Kidney (tissue), 22 donors: ENCODE measurements at places on chromosomes 12 and 14. TPM values are rescaled to one million over a fixed set of nuclear protein-coding genes. Genes with fewer than 3 reads are reported as not detected.

TAS2R19 gene
- 4.6 TPM for total RNA-seq

ETFBKMT gene
- total RNA-seq, result 8.2 TPM

TTC9 gene
- 5.2 TPM for total RNA-seq

PSEN1 gene
- total RNA-seq, result 68.6 TPM

HELB gene
- 7.3 TPM for total RNA-seq

DNA sequence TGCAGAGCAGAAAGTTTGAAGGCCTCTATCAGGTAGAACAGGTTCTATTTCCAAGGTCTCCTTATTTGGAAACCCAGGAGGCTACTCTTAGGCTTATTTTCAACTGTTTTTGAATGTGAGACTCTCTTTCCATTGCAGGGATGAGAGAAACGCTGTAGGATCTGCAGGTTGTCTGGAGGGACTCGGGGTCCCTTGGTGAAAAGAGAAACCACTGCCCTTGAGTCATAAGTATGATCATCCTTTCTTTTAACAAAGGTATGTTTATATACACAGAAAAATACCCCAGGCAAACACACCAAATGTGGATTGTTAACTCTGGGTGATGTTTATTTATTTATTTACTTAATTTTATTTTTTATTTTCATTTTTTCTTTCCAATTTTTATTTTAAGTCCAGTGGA, 57.8 kb upstream of the MAX start:
- H3K4me3 ChIP-seq, result no peak overlapping the region
- DNase-seq, result no peak
- no peaks in the 10 kb centered on the region for H3K27me3 ChIP-seq
- no peaks in the 10 kb centered on the region for H3K36me3 ChIP-seq

DNA sequence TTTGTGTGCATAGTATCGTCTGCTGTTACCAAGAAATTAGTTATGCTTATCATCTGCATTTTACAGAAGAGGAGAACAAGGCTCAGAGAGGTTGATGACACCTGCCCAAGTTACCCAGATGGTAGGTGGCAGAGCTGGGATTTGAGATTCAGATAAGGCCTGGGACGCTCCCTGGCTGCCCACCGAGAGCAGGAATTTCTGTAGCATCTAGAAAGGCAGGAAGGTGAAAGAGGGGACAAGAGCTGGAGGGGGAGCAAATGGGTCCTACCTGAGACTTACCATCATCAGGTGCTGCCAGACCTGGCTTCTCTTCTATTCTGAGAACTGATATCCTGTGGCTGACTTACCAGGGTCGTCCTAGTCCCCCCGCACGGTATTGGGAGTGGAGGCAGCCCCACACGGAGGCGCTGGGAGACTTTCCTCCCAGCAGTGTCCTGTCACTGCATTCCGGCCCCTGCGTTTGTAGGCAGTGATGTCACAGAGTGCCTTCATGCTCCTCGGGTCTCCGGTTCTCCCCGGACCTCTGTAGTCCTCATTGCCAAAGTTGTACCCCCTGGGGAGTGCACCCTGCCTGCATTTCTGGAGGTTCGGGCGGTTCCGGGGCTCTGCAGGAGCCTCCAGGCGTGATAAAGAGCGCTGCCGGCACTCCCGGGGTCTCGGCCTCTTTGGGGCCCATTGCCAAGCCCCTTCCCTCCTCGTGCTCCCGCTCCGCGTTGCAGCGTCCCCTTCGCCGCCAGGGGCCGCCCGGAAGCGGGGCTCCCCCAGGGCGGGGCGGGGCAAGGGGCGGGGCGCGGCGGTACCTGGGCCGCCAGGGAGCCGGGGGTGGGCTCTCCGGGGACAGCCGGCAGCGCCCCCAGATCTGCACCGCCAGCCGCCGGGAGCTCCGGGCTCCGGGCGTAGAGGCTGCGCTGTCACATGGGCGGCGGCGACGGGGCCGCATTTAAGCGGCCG, at the start of gene CABP1:
Gene CABP1 (plus strand): TSS at position 856 of the 951 bp plus-strand sequence. CDS start 60 bp downstream, at position 916.
- peak; percentile 57 for DNase-seq
- peaks cover 23% of the 10 kb centered on the region for H3K27me3 ChIP-seq
- peaks cover 4% of the 10 kb centered on the region for H3K4me1 ChIP-seq
- no peaks in the 10 kb centered on the region for H3K36me3 ChIP-seq
- H3K4me3 ChIP-seq, result peak within 1 kb of the TSS; percentile 39
- no peak within 1 kb of the TSS for H3K27ac ChIP-seq

DNA sequence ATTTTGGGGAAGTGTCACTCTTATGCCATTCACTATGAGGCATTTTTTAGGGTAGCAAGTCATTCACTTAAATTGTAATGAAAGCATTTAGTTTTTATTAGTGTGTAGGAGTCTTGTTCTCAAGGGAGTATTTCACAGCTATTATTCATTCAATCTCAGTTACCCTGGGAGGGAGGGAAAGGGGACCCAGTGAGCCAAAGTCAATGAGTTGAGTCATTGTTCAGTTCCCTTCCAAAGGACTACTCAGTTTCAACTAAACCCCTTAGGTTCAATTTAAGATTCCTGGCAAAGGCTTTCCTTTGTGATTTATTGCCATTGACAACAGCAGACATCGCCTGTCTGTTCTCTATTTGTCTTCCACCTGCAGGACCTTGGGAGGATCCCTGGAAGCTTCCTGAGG, 29.3 kb upstream of the RASSF8 start:
- H3K4me1 ChIP-seq, result no peaks in the 10 kb centered on the region
- no peak overlapping the region for H3K27ac ChIP-seq
- DNase-seq, result peak; percentile 53
- H3K36me3 ChIP-seq, result no peaks in the 10 kb centered on the region
- H3K27me3 ChIP-seq, result no peaks in the 10 kb centered on the region

- no peak overlapping the region for H3K4me3 ChIP-seq
- no peak overlapping the region for H3K27ac ChIP-seq
- DNase-seq, result no peak
- H3K4me1 ChIP-seq, result peaks cover 5% of the 10 kb centered on the region
Measured at GRCh38 chr12:22731236-22731635, 106.3 kb downstream of the ETNK1 start.

GRCh38 chr12:128830505-128830893, 6.7 kb upstream of the SLC15A4 start:
- no peak overlapping the region for H3K4me3 ChIP-seq
- H3K36me3 ChIP-seq, result no peaks in the 10 kb centered on the region
- no peaks in the 10 kb centered on the region for H3K27me3 ChIP-seq
- DNase-seq, result no peak
- H3K27ac ChIP-seq, result no peak overlapping the region
- H3K4me1 ChIP-seq, result no peaks in the 10 kb centered on the region

DNA sequence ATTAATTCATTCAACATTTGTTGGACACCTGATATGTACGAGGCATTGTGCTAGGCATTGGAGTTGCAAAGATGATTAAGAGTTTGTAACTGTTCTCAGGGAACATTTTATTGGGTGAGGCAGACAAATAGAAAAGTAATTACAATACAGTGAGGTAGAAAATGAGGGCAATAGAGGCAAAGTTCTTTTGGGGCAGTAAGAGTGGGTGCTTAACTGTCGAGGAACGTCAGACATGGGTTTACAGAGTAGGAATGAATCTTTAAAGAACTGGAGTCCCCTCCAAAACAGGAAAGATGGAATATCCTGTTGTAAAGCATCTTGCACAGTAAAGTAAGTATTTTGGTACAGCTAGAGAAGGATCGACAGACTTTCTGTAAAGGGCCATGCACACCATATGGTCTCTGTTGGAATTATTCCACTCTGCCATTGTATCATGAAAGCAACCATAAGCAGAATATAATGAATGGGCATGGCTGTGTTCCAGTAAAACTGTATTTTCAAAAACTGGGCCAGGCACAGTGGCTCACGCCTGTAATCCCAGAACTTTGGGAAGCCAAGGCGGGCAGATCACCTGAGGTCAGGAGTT, 9.1 kb downstream of the CREBL2 start:
- H3K36me3 ChIP-seq, result no peaks in the 10 kb centered on the region
- H3K4me1 ChIP-seq, result no peaks in the 10 kb centered on the region
- no peak overlapping the region for H3K27ac ChIP-seq
- no peaks in the 10 kb centered on the region for H3K27me3 ChIP-seq

- DNase-seq, result no peak
- no peaks in the 10 kb centered on the region for H3K27me3 ChIP-seq
- no peaks in the 10 kb centered on the region for H3K4me1 ChIP-seq
Measured at GRCh38 chr14:94051115-94051514, 25.0 kb downstream of the OTUB2 start.

DNA sequence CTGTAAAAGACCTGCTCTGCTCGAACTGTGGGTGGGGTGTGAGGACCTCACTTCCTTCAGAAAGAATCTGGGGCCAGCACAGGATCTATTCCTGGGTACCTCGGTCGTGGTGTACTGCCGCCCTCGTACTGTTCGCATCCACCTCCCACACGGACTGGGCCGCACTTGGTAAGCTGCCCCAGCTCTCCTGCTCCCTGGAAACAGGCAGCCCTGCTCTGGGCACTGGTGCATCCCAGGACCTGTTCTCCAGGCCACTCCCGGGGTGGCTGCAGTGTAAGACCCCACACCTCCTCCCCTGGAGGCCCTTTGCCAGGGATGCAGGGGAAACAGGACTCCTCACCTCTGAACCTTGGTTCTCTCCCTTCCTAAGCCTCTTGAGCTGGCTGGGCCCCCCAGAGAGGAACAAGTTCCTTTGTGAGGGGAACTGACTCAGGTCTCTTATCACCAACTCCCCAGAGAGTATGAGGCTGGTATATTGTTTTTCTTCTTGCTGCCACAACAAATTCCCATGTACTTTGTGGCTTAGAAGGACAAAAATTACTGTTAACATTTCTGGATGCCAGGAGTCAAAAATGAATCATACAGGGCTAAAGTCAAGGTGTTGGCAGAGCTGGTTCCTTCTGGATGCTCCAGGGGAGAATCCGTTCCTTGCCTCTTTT, 276.5 kb downstream of the NUAK1 start:
- H3K4me3 ChIP-seq, result no peak overlapping the region
- no peaks in the 10 kb centered on the region for H3K4me1 ChIP-seq
- no peak for DNase-seq
- H3K36me3 ChIP-seq, result no peaks in the 10 kb centered on the region
- no peaks in the 10 kb centered on the region for H3K27me3 ChIP-seq
- H3K27ac ChIP-seq, result no peak overlapping the region

DNA sequence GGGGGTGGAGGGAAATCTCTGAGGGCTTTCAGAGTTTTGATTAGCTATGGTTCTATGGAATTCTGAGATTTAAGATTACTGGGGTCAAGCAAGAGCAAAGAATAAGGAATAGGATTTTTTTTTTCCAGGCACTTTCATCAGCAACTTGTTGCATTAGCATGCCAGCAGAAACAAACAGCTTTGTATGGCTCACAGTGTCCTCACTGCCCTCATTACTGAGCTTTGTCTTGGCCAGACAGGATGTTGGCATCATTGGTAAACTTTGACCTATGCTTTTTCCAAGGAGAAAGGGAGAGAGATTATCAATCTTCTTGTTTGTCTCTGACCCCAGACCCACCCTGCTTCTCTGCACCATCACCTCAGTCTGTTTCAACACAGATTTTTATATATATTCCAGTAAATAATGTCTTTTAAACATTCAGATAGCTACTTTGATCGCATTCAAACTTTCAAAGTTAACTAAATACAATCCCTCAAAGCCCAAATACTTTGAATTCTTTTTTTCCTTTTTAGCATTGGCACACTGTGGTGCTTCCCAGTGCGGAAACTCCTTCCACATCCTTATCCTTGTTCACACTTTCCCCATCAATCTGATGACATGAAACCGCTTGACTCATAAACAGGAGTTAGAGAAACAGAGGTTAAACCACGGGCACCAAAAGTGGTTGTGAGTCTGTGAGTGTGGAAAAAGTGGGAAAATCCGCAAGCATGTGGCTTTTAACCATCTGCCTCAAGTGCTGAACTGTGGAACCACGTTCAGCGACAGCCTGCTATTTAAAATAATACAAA, 282.2 kb upstream of the FAR2 start:
- no peaks in the 10 kb centered on the region for H3K4me1 ChIP-seq
- H3K27ac ChIP-seq, result no peak overlapping the region
- H3K4me3 ChIP-seq, result no peak overlapping the region
- H3K36me3 ChIP-seq, result no peaks in the 10 kb centered on the region
- no peak for DNase-seq
- H3K27me3 ChIP-seq, result no peaks in the 10 kb centered on the region

GRCh38 chr12:131867891-131868675, 26.3 kb upstream of the ULK1 start:
- peak; percentile 65 for DNase-seq
- no peaks in the 10 kb centered on the region for H3K4me1 ChIP-seq
- no peaks in the 10 kb centered on the region for H3K36me3 ChIP-seq
- H3K4me3 ChIP-seq, result no peak overlapping the region
- no peaks in the 10 kb centered on the region for H3K27me3 ChIP-seq

DNA sequence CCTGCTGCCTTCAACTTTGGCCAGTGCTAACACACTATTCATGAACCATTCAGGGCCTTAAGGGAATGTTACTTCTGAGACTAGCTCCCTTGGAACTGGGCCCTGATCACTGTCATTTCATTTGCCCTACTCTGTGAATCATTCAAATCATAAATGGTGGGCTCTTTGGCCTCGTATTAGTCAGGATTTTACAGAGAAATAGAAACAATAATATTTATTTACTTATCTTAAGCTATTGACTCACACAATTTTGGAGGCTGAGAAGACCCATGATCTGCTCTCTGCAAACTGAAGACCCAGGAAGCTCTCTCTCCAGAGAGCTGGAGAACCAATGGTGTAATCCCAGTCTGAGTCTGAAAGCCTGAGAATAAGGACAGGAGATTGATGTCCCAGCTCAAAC, 398.5 kb downstream of the LRIG3 start:
- no peak overlapping the region for H3K4me3 ChIP-seq
- no peak for DNase-seq
- H3K36me3 ChIP-seq, result no peaks in the 10 kb centered on the region
- H3K27me3 ChIP-seq, result no peaks in the 10 kb centered on the region
- no peaks in the 10 kb centered on the region for H3K4me1 ChIP-seq
